ENCODE measurements at places on chromosomes 4 and X. TPM values are rescaled to one million over a fixed set of nuclear protein-coding genes. Genes with fewer than 3 reads are reported as not detected.

MAGEA2 gene
- total RNA-seq = not detected

SAGE1 gene
- not detected for total RNA-seq

WWC2 gene
- total RNA-seq = 8.0 TPM

NAT8L gene
- not detected for total RNA-seq

CT47B1 gene
- total RNA-seq = not detected

TEX13D gene
- total RNA-seq = not detected

RNF175 gene
- 0.60 TPM for total RNA-seq

Data from naive thymus-derived CD8-positive, alpha-beta T cell (primary cell).